ENCODE measurements at places on chromosomes 7 and 10. TPM values are rescaled to one million over a fixed set of nuclear protein-coding genes. Genes with fewer than 3 reads are reported as not detected.

DNA sequence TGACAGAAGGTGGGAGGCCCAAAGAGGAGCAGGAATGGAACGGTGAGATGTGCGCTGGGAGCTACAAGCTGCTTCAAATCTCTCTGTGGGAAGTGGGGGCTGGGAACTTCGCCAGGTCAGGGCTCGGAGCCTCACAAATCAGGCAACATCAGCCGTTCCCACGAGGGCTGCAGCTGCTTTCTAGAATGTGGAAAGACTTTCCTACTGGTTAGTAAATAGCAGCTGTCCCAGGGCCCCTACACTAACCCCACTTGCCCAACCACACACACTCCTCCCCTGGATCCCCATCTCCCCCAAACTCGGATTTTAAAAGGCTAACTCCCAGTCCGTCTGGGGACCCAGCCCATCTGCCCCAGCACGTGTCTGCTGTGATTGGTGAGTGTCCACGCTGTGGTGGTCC lies 40.6 kb upstream of the PITRM1 start:
- no peak for DNase-seq

DNA sequence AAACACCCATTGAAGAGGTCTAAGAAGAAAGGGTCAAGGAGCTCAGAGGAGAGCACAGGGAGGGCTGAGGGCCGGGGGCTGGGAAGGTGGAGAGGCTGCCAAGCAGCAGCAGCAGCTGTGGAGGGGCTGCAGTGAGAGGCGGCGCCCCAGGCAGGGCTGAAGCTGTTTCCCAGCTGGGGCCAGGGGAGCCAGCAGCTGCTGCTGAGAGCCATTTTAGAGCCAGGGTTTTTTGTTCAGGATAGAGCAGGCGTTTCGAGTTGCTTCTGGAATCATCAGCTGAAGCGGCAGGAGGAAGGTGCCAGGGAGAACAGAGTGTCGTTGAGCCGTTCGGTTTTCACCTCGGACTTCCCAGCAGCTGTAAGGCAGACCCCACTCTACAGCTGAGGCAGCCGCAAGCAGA lies 62.7 kb downstream of the LANCL2 start:
- peak; percentile 26 for DNase-seq

- no peak for DNase-seq
These were observed 412 bp downstream of the PIP4K2A start for GRCh38 chr10:22713853-22714478.

GRCh38 chr7:77246026-77246640 lies 46.5 kb upstream of the FGL2 start:
- no peak for DNase-seq

- DNase-seq: no peak
These were observed 18.7 kb downstream of the RTKN2 start for GRCh38 chr10:62249957-62250356.

Gene UROS
- polyA plus RNA-seq: 70.2 TPM

Gene OR2A5
- 0.18 TPM for polyA plus RNA-seq

GRCh38 chr7:22909917-22910316 lies 87.3 kb upstream of the TOMM7 start:
- no peak for DNase-seq

GRCh38 chr7:99073839-99074446 lies 70.0 kb downstream of the SMURF1 start:
- no peak for DNase-seq

DNA sequence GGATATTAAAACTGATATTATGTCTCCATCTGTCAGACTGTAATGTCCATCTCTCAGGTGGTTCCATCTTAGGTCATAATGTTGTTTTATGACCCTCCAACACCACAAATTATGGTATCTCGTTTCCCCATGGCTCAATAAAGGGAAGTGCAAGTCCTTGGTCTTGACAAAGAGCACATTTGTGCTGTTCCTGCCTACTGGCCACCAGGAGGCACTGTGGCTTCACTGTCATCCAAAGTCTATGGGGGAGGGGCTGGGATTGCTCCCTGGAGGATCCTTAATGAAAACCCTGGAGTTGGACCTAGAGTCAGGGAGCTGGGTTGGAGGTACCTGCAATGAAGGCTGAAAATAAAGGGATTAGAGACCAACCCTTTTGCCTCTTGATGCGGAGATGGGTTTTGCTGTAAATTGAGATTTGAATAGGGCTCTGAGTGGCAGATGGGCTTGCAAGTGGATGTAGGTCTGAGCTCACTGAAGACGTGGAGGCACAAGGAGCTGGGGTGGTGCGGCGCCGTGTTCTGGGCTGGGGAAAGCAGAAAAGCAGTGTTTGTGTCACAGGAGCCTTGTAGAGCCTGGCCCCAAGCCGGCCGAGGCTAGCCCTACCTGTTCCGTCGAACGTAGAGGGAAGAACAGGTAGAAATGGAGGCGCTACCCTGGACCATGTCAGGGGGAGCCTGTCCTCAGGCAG lies 180.5 kb upstream of the PRSS58 start:
- peak; percentile 4 for DNase-seq

Gene PGAM2
- 1.1 TPM for polyA plus RNA-seq

Gene TCAF2
- 3.3 TPM for polyA plus RNA-seq

Gene TNPO3
- 52.1 TPM for polyA plus RNA-seq

Gene WDR86
- 38.8 TPM for polyA plus RNA-seq

Gene UCN3
- polyA plus RNA-seq: 1.0 TPM

Gene SLC39A12
- polyA plus RNA-seq: not detected

Gene ENTPD1
- 23.1 TPM for polyA plus RNA-seq

Gene TRIM73
- 7.6 TPM for polyA plus RNA-seq

Gene ADAM8
- polyA plus RNA-seq: 2.4 TPM

DNA sequence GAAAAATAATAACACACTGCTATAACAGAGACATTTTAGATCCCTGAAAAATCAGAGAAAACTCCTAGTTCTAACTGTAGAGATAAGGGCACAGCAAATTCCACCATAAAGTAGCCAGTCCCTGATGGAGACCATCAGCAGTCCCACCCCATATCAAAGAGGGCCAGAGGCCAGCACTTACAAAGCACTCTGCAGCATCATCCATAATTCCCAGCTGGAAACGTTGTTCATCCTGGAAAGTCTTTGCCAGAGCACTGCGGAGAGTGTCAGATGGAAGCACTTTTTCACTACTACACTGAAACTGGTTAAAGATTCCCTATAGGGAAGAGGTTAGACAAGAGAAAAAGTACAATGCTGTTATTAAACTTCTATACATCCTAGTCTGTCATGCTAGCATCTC lies 45.8 kb downstream of the USP54 start:
- DNase-seq: no peak

DNA sequence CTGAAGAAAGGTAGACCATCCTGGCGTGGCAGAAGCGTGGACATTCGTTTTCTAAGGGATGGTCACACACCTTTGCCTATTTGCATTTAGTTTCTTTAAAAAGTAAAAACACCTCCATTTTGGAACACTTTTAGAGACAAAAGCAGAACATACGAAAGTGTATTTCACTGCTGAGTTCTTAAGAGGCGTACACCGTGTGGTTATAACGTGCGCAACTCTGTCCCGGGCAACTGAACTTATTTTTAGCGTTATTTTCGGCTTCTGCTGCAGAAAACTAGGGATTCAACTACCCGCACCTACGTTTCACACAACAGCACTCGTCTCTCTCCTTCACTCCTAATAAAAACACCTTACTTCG lies 557 bp upstream of the LSM8 start:
- no peak for DNase-seq

DNA sequence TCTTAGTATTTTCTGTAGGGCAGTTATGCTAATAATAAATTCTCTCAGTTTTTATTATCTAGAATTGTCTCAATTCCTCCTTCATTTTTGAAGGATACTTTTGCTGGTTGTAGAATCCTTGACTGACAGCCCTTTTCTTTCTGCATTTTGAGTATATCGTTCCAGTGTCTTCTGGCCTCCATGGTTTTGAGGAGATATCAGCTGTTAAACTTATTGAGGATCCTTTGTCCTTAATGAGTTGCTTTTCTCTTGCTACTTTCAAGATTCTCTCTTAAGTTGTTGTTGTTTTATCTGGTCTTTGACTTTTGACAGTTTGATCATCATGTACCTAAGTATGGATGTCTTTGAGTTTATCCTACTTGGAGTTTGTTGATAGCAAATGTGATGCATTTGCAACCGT lies 8.9 kb upstream of the GJC3 start:
- no peak for DNase-seq

- no peak for DNase-seq
These were observed 67.8 kb downstream of the EMX2 start for GRCh38 chr10:117610321-117610720.

GRCh38 chr7:42959549-42959948 lies 27.4 kb downstream of the MRPL32 start:
- DNase-seq: no peak

DNA sequence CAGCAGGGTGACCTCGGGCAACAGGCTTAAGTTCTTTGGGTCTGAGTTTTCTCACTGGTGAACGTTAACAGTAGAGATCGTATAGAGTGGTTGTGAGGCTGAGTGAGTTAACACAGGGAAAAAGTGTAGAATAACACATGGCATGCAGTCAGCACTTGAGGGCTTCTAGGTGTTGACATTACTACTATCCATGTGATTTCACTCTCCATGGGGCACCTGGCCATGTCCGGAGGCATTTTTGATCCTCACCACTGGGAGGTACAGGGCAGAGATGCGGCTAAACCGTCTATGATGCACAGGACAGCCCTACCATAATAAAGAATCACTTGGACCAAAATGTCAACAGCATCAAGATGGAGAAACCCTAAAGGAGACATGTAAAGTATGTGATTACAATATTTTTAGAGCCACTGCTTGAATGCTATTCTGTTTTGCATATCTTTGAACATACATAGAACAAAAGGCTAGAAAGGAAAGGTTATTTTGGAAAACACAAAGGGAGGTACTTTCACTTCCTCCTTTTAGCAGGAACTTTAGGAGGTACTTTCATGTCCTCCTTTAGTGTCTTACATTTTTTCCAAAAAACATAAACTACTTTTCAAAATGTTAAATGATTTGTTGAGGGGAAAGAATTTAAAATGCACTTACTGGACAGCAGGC lies 44.3 kb downstream of the NOD1 start:
- DNase-seq: no peak

- DNase-seq: no peak
These were observed 124.5 kb downstream of the POU6F2 start for GRCh38 chr7:39102234-39102633.

- DNase-seq: no peak
These were observed 76.8 kb downstream of the SH3PXD2A start for GRCh38 chr10:103778358-103779139.

DNA sequence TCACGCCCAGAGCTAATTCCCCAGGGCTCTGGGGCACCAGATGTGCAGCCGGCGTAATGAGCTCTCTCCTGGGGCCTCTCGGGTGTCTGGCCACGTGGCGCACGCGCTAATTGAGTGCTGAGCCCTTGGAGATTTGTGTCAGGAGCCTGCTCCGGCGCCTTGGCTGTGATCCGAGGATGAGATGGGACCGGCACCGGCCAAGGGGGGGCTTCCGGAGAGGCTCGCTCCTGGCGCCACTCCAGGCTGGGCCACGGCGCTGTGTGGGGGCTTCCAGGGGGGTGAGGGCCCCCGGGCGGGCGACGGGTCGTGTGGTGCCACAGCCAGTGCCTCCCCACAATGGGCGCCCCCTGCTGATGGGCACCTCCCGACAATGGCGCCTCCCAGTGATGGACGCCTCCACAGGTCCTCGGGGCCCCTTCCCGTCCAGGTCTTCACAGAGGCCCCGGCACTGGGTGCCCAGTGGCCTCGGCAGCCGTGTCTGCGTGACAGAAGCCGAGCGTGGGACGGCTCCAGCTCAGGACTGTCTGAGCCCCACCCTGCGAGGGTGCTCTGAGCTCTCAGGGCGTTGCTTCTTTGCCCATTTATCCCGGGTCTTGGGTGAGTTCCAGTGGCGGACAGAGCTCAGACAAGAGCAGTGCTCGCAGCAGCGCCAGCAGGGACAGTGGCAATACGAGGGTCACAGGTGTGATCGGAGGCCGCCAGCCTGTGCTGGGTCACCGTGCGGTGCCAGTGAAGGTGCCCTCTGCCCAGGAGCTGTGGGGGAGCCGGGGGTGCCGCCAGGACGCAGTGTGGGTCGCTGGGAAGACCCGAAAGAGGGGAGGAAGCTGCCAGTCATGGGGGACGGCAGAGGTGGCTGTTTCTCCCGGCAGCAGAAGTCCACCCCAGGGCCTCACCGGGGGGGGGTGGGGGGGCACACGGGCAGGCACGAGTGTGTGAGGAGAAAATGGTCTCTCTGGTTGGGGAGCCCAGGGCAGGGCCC lies 8.2 kb upstream of the NKX6-2 start:
- no peak for DNase-seq

DNA sequence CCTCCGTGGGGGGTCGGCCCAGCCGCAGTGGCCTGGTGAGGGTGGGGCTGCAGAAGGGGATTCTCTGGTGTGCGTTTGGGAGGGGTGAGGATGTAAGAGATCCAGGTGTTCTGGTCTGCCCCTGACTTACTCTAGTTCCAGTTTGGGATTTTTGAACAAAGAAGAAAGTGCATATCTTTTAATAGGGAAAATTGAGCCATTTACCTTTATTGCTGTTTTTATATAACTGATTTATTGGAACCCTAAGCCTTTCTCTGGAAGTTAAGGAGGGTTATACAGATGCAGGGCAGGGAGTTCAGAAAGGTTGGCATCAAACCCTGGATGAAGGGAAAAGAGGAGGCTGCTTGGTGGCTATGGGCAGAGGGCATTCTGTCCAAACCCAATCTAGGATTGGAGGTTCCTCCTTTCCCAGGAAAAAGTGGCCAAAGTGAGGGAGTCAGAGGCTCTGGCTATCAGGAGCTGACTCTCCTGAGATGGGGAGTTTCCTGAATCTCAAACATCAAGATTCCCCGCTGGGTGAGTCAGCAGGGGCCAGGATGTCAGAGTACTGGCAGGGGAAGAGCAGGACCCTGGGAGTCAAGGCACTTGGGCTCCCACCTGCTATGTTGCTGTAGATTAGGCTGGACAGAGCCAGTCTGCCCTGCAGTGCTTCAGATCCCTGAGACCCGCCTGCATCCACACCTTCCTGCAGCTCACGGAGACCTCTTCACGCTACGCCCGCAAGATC lies 67.5 kb downstream of the CLIP2 start:
- DNase-seq: no peak

GRCh38 chr10:50469778-50470193 lies 154.0 kb downstream of the SGMS1 start:
- DNase-seq: no peak

- DNase-seq: no peak
These were observed 144.2 kb downstream of the CELF2 start for GRCh38 chr10:11161910-11162309.

- DNase-seq: no peak
These were observed 711.8 kb downstream of the KCNMA1 start for GRCh38 chr10:76925636-76926405.

Gene SPAM1
- polyA plus RNA-seq: 0.10 TPM

Gene MYH16
- 0.20 TPM for polyA plus RNA-seq

Gene GPR146
- polyA plus RNA-seq: 2.5 TPM
